Activated naive CD4-positive, alpha-beta T cell (primary cell): ENCODE measurements at places on chromosomes 5 and 9.

DNA sequence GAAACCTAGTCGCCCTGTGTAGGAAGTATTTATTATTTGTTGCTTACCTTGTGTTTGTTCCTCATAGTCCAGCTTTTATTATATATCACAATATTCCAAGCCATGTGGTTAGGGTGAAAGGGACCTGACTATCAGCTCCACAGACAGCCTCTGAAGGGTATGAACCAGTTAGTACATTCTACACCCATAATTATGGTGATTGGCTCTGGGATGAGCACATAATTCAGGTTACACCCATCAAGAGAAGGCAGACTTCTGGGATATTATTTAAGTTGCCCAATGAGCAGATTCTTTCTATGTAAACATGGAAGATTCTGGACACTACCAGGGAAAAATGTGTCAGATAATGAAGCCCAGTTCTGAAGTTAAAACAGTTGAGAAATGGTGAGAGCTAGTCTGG, 168.0 kb downstream of the KIF4B start:
- DNase-seq = no peak

GRCh38 chr5:139399501-139400121, 4.3 kb downstream of the SPATA24 start:
- no peak for DNase-seq

DNA sequence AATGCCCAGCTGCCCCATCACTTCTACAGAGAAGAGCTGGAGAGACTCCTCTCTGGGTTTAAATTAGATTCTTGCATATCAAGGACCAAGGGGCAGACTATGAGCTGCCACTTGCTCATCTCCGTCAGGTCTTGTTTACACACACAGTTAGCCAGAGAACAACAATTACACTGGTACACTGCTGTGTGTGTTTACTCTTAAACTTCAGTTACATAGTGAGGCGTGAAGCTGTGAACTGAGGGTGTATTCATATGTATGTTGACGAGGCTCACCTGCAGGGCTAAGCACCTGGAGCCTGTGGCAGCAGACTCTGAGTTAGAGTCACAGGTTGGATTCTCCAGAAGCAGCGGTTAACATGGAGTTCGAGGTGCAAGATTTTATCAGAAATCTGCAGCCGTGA, 155.4 kb upstream of the ANKH start:
- DNase-seq = no peak

GRCh38 chr5:176418251-176418650, 1.9 kb upstream of the CLTB start:
- no peak for DNase-seq

DNA sequence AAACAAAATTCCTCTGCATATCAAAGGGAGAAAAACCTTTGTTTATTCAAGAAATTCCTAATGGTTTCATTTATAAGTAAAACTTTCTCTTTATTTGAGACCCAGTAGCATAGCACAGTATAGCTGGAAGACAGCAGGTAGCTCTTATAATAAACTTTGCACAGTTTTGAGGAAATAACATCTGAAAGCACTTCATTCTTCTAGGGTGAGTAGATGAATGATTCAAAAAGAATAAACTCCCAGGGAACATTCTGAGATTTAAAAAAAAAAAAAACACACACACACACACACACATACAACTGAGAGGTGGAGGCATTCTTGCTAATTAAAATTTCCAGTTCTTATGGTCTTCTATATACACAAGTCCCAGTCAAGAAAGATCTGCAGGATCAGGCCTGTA, 197.3 kb downstream of the BNC2 start:
- DNase-seq = no peak

- DNase-seq = no peak
These were observed 30.0 kb upstream of the STOM start for GRCh38 chr9:121399883-121400607.
